Neural crest cell (in vitro differentiated cells): ENCODE measurements at places on chromosomes 4 and X. TPM values are rescaled to one million over a fixed set of nuclear protein-coding genes. Genes with fewer than 3 reads are reported as not detected.

- H3K36me3 ChIP-seq = no peaks in the 10 kb centered on the region
- H3K4me3 ChIP-seq = no peak overlapping the region
- no peaks in the 10 kb centered on the region for H3K4me1 ChIP-seq
- DNase-seq = no peak
Observed at GRCh38 chr4:177235026-177235425, 74.6 kb upstream of the NEIL3 start.

DNA sequence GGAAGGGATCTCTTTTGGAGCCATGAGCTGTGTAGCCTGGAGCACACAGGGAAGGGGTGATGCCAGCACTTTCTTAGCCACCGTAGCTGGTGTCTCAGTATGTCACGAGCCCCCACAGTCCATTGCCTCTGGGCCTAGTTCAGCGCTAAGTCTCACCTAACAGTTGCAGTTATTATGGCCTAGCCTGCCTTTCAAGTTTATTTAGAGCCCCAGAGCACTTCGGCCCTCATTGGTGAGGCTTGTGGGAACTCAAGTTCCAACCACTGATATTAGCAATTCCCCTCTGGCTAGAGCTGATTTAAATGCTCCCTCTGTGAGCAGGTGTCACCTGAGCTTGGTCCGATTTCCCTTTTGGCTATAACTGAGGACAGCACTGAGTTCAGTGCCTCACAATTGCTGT is 388.4 kb upstream of the MAOA start:
- H3K36me3 ChIP-seq = peaks cover 5% of the 10 kb centered on the region
- H3K4me3 ChIP-seq = no peak overlapping the region
- no peak overlapping the region for H3K27ac ChIP-seq
- no peaks in the 10 kb centered on the region for H3K4me1 ChIP-seq

- DNase-seq = no peak
- no peak overlapping the region for H3K27ac ChIP-seq
- peaks cover 33% of the 10 kb centered on the region for H3K27me3 ChIP-seq
- H3K4me3 ChIP-seq = no peak overlapping the region
Observed at GRCh38 chrX:24343719-24344118, 16.7 kb upstream of the SUPT20HL1 start.

DNA sequence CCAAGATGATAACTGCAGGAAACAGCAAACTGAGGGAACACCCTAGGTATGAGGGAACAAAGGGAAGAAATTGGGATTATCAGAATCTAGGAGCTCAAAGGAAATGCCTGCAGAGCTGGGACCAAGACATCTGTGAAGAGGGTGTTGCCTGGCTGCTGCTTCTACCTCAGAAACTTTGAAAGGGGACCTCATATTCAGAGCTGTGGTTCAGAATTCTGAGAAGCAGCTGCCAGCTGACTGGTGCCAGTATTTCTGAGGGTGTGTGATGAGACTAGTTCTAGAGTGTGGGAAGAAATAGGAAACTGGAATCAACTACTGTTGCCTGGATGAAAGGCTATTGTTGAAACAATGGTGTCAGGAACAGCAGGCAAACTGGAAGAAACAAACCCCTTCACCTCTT is 8.5 kb downstream of the FAAH2 start:
- no peak overlapping the region for H3K4me3 ChIP-seq
- DNase-seq = no peak
- no peak overlapping the region for H3K27ac ChIP-seq
- no peaks in the 10 kb centered on the region for H3K4me1 ChIP-seq
- peaks cover 4% of the 10 kb centered on the region for H3K36me3 ChIP-seq

GRCh38 chr4:22442956-22443355 is 72.9 kb downstream of the ADGRA3 start:
- no peak overlapping the region for H3K4me3 ChIP-seq
- H3K27me3 ChIP-seq = no peaks in the 10 kb centered on the region
- H3K27ac ChIP-seq = no peak overlapping the region
- peaks cover 27% of the 10 kb centered on the region for H3K36me3 ChIP-seq

DNA sequence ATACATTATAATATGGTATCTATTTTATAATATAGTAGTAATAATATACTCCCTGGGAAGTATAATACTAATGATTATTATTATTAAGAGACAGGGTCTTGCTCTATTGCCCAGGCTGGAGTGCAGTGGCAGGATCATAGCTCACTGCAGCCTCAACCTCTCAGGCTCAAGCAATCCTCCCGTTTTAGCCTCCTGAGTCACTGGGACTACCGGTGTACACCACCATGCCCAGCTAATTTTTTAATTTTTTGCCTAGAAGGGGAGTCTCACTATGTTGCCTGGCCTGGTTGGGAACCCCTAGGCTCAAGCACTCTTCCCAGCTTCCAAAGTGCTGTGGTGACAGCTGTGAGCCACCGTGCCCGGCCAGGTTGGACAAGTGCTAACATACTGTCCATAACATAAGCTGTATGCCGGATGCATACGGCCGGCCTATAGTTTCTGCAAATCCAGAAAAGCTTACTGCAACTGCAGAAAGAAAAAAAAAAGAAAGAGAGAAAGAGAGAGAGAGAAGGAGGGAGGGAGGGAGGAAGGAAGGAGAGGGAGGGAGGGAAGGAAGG is 94.2 kb upstream of the PPP2R3B start:
- no peaks in the 10 kb centered on the region for H3K36me3 ChIP-seq
- no peak overlapping the region for H3K27ac ChIP-seq
- peaks cover 14% of the 10 kb centered on the region for H3K4me1 ChIP-seq
- no peak for DNase-seq

DNA sequence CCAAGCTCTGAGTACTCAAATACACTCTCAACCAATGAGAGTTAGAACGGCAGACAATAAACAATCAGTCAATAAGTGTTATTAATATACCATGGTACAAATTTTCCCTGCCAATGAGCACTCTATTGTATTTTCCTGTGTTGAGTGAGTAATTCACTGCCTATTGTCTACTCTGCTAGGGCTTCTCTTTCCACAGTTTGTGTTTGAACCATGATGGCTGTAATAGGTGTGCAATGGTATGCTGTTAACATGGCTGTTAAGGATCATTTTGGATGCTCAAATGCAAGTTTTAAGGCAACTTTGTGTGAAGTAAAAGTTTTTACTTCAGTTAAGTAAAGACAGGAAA is 41.2 kb downstream of the RPS6KA3 start:
- no peak for DNase-seq
- no peaks in the 10 kb centered on the region for H3K27me3 ChIP-seq
- no peaks in the 10 kb centered on the region for H3K4me1 ChIP-seq

DNA sequence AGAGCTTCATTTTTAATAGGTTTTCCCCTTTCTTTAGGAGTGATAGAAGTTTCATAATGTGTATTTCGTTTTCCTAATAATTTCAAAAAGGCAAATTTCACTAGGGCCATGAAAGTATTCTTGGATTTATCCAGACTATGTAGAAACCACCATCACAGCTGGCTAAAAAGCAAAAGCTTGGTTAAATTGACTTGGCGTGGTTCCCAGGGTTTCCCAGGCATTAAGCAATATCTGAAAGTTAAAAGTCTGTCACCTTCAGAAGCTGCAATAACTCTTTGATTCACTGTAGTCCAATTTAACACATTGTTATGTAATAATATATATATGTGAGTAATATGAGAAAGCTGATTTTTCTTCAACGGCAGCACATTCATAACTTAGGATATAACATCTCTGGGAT is 38.3 kb downstream of the NDNF start:
- DNase-seq = no peak
- H3K27me3 ChIP-seq = no peaks in the 10 kb centered on the region
- no peak overlapping the region for H3K4me3 ChIP-seq
- H3K36me3 ChIP-seq = peaks cover 5% of the 10 kb centered on the region
- H3K27ac ChIP-seq = no peak overlapping the region
- H3K4me1 ChIP-seq = no peaks in the 10 kb centered on the region

DNA sequence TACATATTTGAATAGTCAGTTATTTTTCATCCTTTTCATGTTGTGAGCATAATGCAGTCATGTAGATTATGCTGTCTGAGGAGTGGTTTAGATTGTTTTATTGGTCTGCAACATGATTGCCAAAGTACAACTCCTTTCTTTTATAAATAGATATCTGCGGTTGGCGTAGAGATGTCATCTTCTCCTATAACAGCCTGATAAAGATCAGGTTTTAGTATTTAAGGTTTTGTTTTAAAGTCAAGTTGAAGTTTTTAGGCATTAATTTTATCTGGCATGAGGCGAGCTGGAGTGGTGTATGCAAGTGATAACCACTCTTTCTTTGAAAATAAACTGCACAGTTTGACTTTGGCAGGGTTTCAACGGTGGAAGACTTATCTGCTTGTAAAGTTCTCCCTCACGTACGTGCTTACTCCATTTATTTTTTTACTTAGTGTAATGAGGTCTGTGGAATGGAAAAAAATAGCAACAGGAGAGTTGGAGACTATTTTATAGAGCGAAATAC is 126.3 kb downstream of the FBXO8 start:
- no peak overlapping the region for H3K4me3 ChIP-seq
- H3K4me1 ChIP-seq = peaks cover 9% of the 10 kb centered on the region
- H3K27me3 ChIP-seq = peaks cover 69% of the 10 kb centered on the region
- no peak for DNase-seq

GRCh38 chr4:139492429-139492828 is 38.5 kb downstream of the RAB33B start:
- no peak overlapping the region for H3K4me3 ChIP-seq
- H3K27me3 ChIP-seq = no peaks in the 10 kb centered on the region
- DNase-seq = no peak
- peaks cover 2% of the 10 kb centered on the region for H3K36me3 ChIP-seq

GRCh38 chr4:7061815-7062214 is 6.0 kb downstream of the GRPEL1 start:
- no peak for DNase-seq
- H3K4me1 ChIP-seq = peaks cover 22% of the 10 kb centered on the region
- H3K27me3 ChIP-seq = no peaks in the 10 kb centered on the region
- H3K36me3 ChIP-seq = peaks cover 11% of the 10 kb centered on the region
- no peak overlapping the region for H3K4me3 ChIP-seq
- no peak overlapping the region for H3K27ac ChIP-seq

GRCh38 chrX:148741441-148741840 is 241.0 kb downstream of the AFF2 start:
- H3K27me3 ChIP-seq = no peaks in the 10 kb centered on the region
- DNase-seq = no peak

- no peaks in the 10 kb centered on the region for H3K36me3 ChIP-seq
- H3K4me1 ChIP-seq = no peaks in the 10 kb centered on the region
- H3K27ac ChIP-seq = no peak overlapping the region
- no peak overlapping the region for H3K4me3 ChIP-seq
Observed at GRCh38 chr4:37132351-37132974, 112.1 kb upstream of the NWD2 start.

DNA sequence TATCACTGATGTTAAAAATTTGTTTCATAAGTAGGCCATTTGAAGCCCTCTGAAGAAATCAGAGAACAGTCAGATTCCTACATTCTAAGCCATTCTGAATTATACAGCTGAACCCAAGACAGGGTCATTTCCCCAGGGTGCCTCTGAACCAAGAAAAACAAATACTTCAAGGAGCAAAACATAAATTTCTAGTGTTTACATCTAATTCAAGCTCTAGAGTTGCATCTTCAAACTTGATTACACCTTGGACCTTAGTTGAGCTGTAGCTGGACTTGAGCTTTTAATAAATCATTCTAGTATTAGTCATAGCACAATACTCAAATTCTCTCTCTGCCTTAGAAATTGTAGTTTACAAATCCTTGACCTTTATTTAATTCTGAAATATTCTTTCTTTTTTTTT is 87.6 kb upstream of the IL15 start:
- no peak overlapping the region for H3K4me3 ChIP-seq
- no peaks in the 10 kb centered on the region for H3K27me3 ChIP-seq
- no peaks in the 10 kb centered on the region for H3K36me3 ChIP-seq
- no peaks in the 10 kb centered on the region for H3K4me1 ChIP-seq

DNA sequence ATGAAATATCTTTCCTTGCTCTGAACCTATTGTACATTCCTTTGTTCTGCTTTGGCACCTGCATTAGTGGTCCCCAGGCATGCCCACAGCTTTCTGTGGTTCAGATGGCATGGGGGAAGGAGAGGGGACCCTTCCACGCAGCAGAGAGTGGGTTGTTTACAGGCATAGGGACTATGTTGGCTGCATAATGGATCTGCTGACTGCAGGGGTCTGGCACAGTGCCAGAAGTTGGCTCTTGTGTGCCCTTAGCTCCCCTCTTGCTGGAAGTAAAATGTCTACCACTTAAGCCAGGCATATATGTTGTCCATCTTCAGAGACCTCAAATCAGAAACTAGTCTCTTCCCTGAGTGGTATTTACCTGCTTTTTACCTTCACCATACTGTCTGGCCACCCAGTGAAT is 651.9 kb upstream of the PCDH7 start:
- no peaks in the 10 kb centered on the region for H3K27me3 ChIP-seq
- no peak overlapping the region for H3K27ac ChIP-seq
- H3K36me3 ChIP-seq = no peaks in the 10 kb centered on the region
- no peaks in the 10 kb centered on the region for H3K4me1 ChIP-seq
- no peak overlapping the region for H3K4me3 ChIP-seq

DNA sequence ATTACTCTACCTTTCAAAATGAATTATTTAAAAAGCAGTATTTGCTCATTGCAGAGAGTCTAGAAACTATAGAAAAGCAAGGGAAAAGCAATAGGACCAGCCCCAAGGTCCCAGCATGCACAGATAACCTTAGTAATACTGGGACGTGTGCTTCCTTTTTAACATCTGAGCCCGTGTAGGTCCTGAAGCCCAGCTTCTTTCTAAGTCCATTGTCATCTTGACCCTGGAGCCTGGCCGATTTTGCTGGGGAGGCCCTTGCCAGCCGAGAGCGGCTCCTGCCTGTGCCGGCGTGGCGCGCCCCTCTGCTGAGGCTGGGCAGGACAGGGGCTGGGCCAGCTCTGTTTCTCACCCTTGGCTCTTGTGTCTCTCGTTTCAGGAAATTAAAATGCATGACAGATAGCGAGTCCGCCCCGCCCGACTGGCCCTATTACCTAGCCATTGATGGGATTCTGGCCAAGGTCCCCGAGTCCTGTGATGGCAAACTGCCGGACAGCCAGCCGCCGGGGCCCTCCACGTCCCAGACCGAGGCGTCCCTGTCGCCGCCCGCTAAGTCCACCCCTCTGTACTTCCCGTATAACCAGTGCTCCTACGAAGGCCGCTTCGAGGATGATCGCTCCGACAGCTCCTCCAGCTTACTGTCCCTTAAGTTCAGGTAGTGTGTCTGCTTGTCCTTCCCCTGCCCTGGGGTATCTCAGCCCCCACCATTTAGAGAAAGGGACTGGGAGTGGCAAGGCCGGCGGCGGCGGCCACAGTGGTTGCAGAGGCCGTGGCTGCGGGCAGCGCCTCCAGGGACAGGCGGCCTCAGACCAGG is 4.1 kb downstream of the MSANTD1 start:
- H3K27me3 ChIP-seq = no peaks in the 10 kb centered on the region
- no peak for DNase-seq
- no peaks in the 10 kb centered on the region for H3K36me3 ChIP-seq
- no peaks in the 10 kb centered on the region for H3K4me1 ChIP-seq
- H3K4me3 ChIP-seq = no peak overlapping the region
- H3K27ac ChIP-seq = peak overlapping the region; percentile 62

ITIH6 gene
- 0.05 and 0.30 TPM in 2 replicates for total RNA-seq

CORIN gene
- 0.05 and 0.34 TPM in 2 replicates for total RNA-seq

STBD1 gene
- total RNA-seq = 0.47 and 0.57 TPM in 2 replicates

TAF1 gene
- 31.9 and 37.1 TPM in 2 replicates for total RNA-seq

CPZ gene
- not detected in 2 replicates for total RNA-seq

OPN1MW2 gene
- not detected in 2 replicates for total RNA-seq

CENPVL1 gene
- total RNA-seq = 1.3 and 1.6 TPM in 2 replicates

AREG gene
- total RNA-seq = not detected in 2 replicates

TMEM185A gene
- 28.5 and 29.0 TPM in 2 replicates for total RNA-seq

SMIM10 gene
- total RNA-seq = 2.6 and 2.7 TPM in 2 replicates

ATP8A1 gene
- 10.4 and 11.9 TPM in 2 replicates for total RNA-seq
